Central memory CD4-positive, alpha-beta T cell (primary cell): ENCODE measurements at places on chromosomes 4 and X.
A peak's percentile ranks its signal among the peaks of the same experiment; 100 is the strongest.

GRCh38 chr4:75179510-75179909 lies 246.6 kb downstream of the PARM1 start:
- DNase-seq, result no peak

DNA sequence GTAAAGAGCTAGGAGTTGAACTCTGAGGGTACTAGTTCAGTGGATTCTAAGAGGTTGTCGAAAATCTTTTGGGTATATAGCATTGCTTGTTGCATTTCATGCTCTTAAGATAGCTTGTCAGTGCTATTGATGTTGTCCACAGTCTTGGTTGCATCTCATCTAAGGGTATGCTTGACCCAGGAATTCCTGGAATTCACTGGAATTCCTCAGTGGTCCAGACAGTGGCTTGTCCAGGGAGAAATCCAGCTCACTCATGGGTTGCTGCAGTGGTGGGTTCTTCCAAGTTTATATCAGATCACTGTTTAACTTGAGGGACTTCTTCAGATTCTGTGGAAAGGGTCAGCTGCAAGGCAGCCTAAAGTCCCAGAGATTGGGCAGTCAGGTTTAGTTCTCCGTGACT lies 29.8 kb upstream of the SMARCAD1 start:
- DNase-seq, result no peak

DNA sequence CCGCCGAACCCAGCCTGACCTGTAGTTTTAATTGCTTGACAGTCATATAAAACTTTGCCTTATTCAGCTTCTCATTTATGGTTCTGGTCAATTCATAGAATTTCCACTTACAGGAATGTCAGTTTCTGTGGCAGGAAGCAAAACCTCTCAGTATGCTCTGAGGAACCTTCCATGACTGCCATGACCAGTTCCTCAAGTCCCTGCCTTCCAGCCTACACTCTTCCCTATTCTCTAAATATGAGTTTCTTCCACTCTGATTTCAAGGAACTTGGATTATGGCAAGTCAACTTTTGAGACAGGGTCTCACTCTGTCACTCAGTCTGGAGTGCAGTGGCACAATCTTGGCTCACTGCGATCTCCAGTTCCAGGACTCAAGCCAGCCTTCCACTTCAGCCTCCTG lies 26.0 kb upstream of the NSUN7 start:
- no peak for DNase-seq

- DNase-seq, result no peak
Measured at GRCh38 chr4:53598901-53599300, 7.6 kb upstream of the LNX1 start.

DNA sequence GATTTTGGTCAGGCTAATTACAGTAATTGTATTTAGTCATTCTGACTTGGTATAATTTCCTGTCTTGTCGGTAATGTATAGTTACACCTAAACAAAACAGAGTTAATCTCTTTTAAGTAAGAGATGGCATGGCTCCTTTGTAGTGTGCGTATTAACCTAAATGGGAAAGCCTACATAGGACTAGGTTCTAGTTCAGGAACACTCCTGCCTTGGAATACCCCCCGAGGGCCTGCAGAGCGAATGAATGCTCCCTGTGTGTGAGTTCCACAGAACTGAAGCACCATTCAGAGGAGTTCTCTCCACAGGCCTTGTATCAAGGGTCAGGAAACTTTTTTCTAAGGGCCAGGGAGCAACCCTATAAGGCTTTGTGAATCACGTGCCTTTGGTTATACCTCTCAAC lies 44.9 kb upstream of the STIM2 start:
- DNase-seq, result no peak

DNA sequence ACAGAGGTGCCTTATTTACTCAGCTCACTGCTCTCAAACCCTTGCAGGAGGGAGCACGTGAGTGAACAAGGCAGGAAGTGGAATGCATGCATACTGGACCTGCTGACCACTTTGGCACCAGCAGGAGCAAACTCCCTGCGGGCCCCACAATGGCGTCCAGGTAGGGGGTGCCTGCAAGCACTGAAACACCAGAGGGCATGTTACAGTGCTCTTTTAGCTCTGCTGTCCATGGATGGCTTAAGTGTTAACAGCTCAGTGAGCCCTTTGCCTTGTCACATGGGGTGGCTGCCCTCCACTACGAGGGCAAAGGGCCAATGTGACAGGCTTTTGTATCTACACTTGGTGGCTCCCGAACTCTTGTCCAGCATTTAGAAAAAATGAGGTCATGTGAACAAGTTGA lies 199.5 kb upstream of the UGT8 start:
- DNase-seq, result no peak

- no peak for DNase-seq
Measured at GRCh38 chr4:143348233-143349077, 11.8 kb downstream of the GAB1 start.

GRCh38 chrX:132756439-132756838 lies 202.0 kb downstream of the HS6ST2 start:
- DNase-seq, result no peak

GRCh38 chr4:165133150-165133549 lies 20.5 kb upstream of the TMEM192 start:
- DNase-seq, result no peak

DNA sequence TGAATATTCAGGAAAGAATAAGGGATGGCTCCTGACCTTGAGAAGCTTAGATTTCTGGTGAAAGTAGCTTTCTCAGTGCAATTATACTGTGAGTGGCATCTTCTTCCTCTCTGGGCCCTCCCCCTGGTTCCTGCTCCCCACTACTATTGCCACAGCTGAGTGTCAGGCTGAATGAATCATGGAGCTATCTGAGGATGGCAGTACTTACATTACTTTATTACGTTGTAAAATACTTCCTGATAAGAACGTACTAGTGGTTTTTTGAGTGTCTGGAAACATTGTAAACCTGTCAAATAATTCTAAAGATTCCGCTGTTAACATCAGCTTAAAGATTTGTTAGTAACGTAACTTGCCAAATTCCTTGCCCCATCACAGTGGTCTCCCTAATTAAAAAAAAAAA lies 36.2 kb downstream of the ARHGAP10 start:
- DNase-seq, result no peak

GRCh38 chrX:6813836-6814370 lies 279.0 kb upstream of the VCX3A start:
- DNase-seq, result no peak

- peak; percentile 59 for DNase-seq
Measured at GRCh38 chr4:185470501-185471195, 885 bp downstream of the CCDC110 start.

GRCh38 chr4:110347805-110348204 lies 128.2 kb upstream of the ENPEP start:
- DNase-seq, result no peak

GRCh38 chr4:153549405-153549804 lies 83.2 kb downstream of the TMEM131L start:
- DNase-seq, result no peak

DNA sequence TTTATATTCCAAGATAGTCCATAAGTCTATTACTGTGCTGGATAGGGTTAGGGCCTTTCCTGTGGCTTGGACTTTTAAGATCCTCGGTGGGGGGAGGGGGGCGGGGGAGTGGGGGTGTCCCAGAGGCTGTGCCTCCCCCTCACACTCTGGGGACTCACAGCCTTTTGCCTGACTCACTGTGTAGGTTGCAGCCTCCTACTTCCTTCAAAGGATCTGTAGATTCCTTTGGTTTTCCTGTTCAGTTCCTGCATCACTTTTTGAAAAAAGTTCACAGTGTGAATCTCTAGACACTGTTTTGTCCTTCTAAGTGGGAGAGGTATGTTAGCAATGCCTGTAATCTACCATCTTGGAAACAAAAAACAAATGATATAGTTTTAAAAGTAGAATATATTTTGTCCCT lies 999.9 kb downstream of the GLUD2 start:
- no peak for DNase-seq

DNA sequence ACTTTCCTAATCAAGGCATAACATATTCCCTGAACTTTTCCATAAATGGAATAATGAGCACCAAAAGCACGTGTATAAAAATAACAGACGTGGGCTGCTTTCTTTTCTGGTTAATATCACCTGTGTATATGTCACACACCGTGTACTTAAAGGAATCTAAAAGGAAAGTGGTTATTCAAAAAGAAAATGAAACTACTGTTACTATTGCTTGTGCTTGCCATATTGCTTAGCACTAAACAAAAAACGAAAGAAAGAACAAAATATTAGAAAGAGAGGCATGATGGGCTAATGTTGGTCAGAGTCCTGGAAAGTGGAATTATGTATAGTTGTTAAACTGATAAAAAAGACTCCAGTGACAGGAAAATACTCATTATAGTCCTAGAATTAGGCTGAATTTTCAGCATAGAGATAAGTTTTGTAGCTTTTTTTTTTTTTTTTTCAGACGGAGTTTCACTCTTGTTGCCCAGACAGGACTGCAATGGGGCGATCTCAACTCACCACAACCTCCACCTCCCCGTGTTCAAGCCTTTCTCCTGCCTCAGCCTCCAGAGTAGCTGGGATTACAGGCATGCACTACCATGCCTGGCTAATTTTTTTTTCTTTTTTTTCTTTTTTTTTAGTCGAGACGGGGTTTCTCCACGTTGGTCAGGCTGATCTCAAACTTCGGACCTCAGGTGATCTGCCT lies 123.2 kb downstream of the PABPC4L start:
- no peak for DNase-seq

DNA sequence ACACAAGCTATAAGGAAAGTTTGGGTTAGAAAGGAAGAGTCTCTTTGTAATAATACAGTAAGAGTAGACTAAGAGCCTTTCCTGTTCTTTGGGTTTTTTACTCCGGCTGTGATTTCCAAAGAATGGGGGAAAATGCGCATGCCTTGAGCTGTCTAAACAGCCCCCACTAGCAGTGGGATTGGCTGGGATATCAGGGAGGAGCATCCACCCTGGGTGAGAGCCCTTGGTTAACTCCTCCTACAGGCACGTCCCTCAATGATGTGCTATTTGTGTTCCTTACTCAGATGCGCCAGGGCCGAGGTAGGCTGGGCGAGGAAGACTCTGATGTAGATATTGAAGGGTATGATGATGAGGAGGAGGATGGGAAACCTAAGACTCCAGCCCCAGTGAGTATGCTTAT lies 74.0 kb upstream of the OGT start:
- no peak for DNase-seq

DNA sequence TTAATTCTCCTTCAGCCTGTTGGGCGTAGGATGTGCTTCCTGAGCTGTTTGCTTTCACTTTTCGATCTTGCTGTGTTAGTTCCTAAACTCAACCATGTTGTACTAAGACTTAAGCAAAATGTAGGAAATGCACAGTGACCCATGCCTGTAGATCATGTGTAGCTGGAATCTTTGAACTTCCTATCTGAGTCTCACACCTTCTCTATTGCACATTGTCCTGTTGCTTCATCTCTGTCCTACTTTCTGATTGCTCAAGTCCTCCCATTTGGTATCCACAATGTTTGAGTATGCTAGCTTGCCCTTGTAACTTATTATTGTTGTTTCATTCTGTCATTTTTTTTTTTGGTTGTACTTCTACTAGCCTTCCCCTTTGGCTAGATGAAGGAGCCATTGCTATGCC lies 239.6 kb downstream of the PPP1R2C start:
- DNase-seq, result no peak

GRCh38 chrX:123698979-123699520 lies 33.8 kb downstream of the THOC2 start:
- DNase-seq, result no peak

DNA sequence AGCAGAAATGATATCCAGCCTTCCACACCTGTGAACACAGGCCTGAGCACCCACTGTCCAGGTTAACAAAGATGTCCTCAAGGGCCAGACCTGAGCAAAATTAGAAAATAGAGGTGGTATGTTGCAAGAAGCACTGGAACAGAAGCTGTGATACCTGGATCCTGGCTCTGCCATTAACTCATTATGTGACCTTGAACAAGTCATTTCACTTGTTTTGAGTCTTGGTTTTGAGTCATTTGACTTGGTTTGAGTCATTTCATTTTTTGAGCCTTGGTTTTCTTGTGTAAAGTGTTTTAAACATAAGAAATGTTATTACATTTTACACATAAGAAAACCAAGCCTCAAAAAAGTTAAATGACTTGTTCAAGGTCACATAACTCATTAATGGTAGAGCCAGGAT lies 2.9 kb upstream of the NWD2 start:
- DNase-seq, result no peak

DNA sequence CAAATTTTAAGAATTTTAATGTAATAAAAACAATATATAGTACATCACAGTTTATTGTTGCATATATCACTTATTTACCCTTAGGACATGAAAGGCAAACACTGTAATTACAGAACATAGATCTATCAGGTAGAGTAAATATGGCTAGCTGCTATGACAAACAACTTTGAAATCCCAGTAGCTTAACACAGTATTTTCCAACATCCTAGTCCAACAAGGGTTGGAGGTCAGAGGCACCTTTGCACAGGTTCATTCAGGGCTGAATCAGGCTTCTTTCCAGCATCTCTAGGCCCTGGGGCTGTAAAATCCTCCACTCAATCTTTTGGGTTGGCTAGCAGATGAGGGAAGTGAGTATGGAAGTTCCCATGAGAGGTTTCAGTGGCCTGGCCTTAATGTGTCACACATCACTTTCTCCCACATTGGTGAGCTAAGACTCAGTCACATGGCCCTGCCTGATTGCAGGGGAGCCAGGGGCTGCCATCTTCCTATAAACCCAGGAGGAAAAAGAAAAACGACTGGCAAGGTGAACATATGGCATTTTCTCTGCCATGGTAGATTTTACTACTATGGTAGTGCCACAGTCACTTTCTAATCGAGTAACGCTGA lies 32.9 kb downstream of the HERC6 start:
- DNase-seq, result no peak

DNA sequence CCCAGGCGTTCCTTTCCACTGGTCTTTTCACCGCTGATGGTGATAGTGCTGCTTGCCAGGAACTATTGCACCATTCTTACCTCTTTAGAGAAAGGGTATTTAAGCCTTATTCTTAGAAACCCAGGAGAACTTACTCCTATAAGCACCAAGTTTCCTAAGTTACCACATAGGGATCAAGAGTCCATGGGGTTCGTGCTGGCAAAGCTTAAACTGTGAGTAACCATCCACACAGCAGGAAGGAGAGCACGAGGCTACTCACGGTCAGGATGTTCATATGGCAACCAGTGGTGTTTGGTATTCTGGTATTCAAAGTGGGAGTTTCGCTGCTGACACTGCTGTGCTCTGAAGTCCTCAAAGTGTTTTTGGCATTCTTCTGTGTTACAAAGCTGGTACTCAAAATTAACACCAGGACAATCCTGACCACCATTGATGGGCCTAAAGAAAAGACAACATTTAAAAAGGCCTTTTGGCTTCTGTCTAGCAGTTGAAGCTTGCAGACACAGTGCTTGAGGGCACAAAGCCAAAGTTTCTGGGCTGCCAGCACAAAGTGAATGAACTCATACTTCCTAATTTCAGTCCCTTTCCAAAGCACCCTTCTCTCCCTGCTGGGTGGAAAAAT lies 256.9 kb downstream of the ADAMTS3 start:
- no peak for DNase-seq

- DNase-seq, result no peak
Measured at GRCh38 chr4:143083756-143084472, 100.8 kb upstream of the USP38 start.

DNA sequence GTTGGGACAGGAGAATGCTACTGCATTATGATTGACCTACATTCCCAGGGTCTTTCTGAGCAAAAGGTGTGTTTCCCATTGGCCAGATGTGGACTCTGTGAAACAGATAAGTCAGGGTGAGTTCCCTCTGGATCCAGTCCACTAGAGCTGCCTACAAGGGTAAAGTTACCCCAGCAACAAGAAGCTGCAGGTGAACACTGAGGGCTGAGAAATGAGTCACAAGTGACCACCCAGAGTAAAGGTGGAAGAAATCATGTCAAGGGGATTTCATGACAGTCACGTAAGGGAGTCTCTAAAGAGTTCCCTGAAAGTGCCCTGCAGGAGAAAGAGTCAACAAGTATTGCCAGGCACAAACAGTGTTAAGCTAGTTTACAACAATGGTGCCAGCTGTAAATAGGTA lies 16.3 kb downstream of the F8A1 start:
- no peak for DNase-seq
